ENCODE measurements at places on chromosomes 4 and X. TPM values are rescaled to one million over a fixed set of nuclear protein-coding genes. Genes with fewer than 3 reads are reported as not detected.

GRCh38 chr4:142485452-142485851 is 360.6 kb downstream of the INPP4B start:
- no peak for DNase-seq

GRCh38 chr4:10276152-10276551 is 159.6 kb upstream of the WDR1 start:
- no peak for DNase-seq

- DNase-seq: no peak
Measured at GRCh38 chr4:168509786-168510185, 12.9 kb downstream of the PALLD start.

GRCh38 chr4:38017609-38018008 is 57.4 kb downstream of the PTTG2 start:
- no peak for DNase-seq

The P2RY4 gene
- total RNA-seq: not detected

The TBX22 gene
- total RNA-seq: 0.29 TPM

The GAGE12F gene
- total RNA-seq: not detected

Data from left cardiac atrium (tissue), 4 donors.